ENCODE measurements at places on chromosomes 3 and 15.

- no peak for DNase-seq
Measured at GRCh38 chr15:72169236-72169920, 28.2 kb downstream of the GRAMD2A start.

DNA sequence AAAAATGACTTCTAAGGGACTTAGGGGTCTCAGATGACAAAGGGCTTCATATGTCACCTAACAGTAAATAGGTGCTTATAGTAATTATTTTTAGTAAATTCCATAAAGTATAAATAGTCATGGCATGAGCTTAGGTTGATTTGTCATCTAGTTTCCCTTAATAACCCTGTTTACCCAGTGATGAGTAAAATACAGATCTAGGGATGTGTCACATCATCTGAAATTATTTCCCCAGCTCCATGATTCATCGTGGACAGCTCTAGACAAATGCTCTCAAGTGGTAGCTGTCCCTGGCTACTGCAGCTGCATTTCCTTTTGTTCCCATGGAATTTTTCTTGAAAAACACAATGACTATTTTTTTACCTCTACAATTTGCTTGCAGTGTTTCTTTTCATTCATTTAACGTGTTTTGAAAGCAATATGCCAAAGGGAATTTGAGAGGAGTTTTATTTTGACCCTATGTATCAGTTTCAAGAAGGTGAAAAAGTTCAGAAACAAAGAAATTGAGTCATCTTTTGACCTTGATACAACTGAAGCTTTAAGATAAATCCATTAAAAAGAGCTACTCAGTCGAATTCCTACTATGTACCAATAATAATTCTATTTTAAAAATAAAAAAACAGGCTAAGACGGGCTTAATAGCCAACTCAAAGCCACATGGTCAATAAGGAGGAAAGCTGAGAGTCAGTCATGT lies 241.6 kb downstream of the KCNMB2 start:
- DNase-seq, result no peak

DNA sequence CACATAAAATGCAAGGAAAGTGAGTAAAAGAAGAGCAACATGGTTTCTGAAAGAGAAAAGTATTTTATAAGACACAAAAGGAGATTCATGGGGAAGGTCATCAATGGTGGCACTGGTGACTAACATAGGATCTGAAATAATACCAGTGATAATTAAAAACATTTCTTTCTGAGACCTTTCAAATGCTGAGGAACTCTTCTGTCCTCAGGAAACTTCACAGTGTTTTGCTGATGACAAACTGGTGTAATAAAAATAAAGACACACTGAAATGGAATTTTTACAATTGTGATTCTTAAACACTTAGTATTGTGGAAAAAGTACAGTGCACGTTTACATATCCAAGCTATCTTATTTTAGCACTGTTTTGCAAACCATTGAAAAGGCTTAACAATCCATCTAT lies 80.4 kb upstream of the ZBTB20 start:
- DNase-seq, result no peak

DNA sequence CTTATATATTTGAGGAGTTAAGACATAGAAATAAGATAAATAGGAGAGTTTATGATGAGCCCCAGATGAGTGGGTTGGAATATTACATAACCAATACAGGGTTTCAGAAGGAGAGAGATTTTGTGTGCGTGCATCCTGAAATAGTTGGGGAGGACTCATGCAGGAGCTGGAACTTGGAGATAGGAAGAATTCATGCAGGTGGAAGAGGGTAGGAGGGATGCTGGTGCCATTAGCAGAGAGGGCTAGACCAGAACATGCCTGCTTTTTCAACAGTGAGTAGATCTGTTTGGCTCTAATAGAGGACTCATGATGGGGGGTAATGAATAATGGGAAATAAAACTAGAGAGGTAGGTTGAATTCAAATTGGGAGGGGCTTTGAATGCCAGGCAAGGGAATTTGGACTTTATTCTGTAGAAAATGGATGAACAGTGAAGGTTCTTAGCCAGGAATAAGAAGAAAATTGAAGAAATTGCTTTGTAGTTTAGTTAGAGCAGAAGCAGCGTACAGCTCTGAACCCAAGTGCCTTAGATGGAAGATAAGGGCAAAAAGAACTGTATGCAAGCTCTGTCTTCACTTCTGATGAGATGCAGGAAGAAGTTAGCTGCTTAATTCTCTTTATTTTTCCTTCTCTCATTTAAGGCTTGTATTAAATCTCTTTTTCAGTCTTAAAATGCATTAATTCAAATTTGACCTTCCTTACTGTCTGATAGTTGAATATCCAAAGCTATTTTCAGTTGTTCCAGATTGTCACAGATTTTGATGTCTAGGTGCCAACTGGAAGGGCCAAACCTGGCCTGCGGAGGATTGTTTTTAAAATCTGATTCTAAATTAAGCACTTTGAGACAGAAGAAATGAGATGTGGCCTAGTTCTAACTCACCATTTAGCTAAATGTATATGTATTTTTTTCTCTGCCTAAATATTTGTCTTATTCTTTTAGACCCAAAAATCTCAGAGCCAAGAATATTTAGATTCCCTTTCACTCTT lies 86.3 kb downstream of the PPM1L start:
- DNase-seq, result no peak

DNA sequence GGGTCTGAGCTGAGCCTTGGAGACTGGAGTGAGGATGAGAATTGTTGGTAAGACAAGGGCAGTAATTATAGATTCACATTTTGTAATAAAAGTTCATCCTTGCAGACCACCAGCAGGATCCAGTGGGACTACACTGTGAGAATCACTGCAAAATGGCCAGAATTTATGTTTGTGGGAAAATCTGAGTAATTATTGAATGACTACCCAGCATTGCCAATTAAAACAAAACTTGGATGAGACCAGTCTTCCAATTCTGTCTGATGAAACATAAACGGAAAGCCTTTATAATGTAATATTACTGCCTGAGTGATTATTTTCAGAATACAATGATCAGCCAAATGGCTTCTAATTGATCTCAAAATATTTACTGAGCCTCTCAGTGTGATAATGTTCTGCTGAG lies 323.3 kb upstream of the C2CD4B start:
- no peak for DNase-seq

Data from stimulated activated CD8-positive, alpha-beta memory T cell treated with anti-CD3 and anti-CD28 coated beads, Interleukin-4, amount 100 ng/mL, for 1 hour (primary cell).